ENCODE measurements at places on chromosomes 2 and 18. TPM values are rescaled to one million over a fixed set of nuclear protein-coding genes. Genes with fewer than 3 reads are reported as not detected.

GRCh38 chr2:38076152-38076709 lies 280 bp upstream of the CYP1B1 start:
- H3K27ac ChIP-seq = peak overlapping the region; percentile 74
- peaks cover 15% of the 10 kb centered on the region for H3K36me3 ChIP-seq
- DNase-seq = peak; percentile 43
- H3K4me3 ChIP-seq = peak overlapping the region; percentile 71

GRCh38 chr18:74826572-74826971 lies 228.9 kb downstream of the ZNF407 start:
- no peak for DNase-seq
- no peaks in the 10 kb centered on the region for H3K4me1 ChIP-seq
- H3K36me3 ChIP-seq = peaks cover 2% of the 10 kb centered on the region
- H3K27ac ChIP-seq = no peak overlapping the region
- H3K4me3 ChIP-seq = no peak overlapping the region

DNA sequence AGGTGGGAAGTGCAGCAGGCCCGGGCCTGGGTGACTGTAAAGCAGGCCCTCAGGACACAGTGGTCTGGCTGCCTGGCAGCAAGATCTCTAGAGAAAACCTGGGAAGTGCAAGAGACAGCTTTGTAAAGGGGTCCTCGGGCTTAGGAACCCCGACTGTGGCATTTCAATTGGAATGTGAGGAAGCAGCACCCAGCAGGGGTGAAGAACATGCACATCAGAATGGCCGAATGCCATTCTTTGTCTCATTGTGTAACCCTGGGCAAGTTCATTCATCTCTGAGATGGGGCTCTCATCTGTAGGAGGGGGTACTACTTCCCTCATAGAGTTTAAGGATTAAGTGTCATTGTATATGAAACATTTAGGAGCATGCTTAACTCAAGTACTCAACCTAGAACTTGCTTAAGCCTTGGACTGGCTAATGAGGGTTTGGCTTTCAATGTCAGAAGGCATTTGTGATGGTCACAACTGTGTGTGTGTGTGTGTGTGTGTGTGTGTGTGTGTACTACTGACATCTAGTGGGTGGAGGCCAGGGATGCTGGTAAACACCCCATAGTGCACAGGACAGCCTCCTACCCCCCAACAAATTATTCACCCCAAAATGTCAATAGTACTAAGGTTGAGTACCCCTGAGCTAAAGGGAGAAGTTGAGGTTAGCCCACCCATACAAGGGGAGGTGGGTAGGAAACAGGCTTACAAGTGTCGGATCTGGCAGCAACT lies 29.3 kb downstream of the MEX3C start:
- no peaks in the 10 kb centered on the region for H3K27me3 ChIP-seq
- H3K27ac ChIP-seq = peak overlapping the region; percentile 80
- H3K4me3 ChIP-seq = no peak overlapping the region
- H3K4me1 ChIP-seq = peaks cover 70% of the 10 kb centered on the region
- H3K36me3 ChIP-seq = peaks cover 12% of the 10 kb centered on the region
- no peak for DNase-seq

DNA sequence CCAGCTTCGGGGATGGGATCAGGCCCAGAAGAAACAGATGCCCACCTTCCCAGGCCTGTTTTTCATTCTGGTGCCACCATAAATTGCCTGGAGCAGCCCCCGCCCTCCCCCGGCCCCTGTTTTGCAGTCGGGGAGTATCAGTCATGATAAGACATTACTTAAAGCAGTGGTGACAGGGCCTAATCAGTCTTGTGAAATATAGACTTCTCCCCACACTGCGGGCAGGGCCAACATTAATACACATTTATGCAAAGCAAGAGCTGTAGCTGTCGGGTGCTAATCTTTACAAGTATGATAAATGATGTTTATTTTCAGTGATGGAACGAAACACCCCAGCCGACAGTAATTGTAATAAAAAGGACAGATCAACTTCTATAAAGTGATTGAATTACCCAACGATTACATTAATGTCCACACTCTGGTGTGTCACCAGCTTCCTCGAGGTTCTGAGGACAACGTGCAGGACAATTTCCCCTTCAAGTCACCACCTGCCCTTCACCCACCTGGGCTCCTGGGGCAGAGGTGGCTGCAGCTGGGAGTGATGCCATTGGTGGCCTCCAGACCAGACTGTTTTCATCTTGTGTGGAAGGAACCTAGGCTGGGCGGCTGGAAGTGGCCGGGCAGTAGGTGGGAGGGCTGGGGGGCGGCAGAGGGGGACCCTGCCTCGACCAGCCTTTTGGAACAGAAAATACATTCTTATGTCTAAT lies 226.0 kb downstream of the TFCP2L1 start:
- H3K4me3 ChIP-seq = no peak overlapping the region
- H3K27me3 ChIP-seq = no peaks in the 10 kb centered on the region
- no peak for DNase-seq
- no peaks in the 10 kb centered on the region for H3K36me3 ChIP-seq
- no peak overlapping the region for H3K27ac ChIP-seq

DNA sequence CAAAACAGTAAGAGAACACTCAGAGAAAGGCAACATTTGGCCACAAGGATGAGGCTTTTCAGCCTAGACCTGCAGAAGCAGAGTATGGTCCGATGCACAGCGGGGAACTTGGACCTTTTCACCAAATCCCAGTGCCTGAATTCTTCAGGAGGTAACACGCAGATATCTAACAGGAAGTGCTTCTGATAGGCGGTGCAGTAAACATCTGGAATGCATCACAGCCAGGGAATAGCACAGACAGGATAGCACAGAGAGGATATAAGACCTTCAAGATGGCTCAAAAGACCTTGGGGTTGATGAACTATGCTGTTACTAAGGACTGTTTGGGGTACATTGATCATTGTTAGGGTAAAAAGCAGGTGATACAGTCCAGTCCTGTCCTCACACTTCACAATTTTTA lies 1.7 kb downstream of the TMEM127 start:
- H3K36me3 ChIP-seq = peaks cover 26% of the 10 kb centered on the region
- no peaks in the 10 kb centered on the region for H3K27me3 ChIP-seq
- H3K27ac ChIP-seq = peak overlapping the region; percentile 56
- peak overlapping the region; percentile 86 for H3K4me3 ChIP-seq
- no peak for DNase-seq

DNAH7 gene
- not detected for total RNA-seq

BUB1 gene
- 56.1 TPM for total RNA-seq
